NCI-H1092 (cell line): ENCODE measurements at places on chromosomes 12 and 14.

DNA sequence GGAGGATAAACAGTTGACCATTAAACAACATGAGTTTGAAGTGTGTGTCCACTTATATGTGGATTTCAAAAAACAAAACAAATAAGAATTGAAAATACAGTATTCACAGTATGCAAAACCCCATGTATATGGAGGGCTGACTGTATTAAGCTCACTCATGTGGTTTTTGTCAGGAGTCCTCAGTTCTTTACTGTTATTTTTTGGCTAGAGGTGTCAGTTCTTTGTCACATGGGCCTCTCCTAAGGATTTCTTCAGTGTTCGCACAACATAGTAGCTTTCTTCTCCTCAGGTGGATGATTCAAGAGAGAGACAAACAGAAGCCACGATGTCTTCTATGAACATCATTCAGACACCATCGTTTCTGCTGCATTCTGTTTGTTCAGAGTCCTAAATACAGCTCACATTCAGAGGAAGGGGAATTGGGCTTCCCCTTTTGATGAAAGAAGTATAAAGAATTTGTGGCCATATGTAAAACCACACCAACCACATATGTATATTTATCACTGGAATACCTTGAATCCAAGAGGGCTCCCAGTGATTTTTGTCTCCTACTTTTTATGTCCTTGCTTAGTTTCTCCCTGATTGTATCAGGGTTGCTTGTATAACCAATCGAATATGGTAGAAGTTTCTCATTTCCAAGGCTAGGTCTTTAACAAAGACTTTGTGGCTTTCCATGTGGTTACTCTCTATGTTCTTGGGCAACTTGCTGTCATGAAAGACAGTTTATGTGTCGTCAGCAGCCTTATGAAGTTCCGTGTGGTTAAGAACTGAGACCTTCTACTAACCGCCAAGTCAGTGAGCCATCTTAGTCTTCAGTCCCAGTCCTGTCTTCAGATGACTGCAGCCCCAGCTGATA, 18.9 kb downstream of the MNAT1 start:
- DNase-seq = no peak

- peak; percentile 22 for DNase-seq
Observed at GRCh38 chr14:94748667-94749347, 21.1 kb downstream of the GSC start.

DNA sequence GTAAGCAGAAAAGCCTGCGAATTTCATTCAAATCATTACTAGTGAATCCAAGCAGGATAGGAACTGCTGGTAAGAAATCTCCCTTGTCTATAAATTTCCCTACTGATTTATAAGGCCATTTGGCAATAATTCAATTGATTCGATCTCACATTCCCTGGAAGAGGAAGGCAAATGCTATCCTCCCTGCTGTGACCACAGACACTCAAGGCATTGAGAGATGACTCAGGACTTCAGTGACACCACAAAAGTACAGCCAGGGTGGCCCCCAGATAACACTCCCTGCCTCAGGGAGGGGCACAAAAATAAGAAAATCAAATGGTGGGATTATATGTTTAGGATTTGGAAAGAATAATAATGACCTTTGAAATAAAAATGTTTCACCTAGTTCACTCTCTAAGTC, 162.7 kb downstream of the GRIP1 start:
- DNase-seq = no peak

DNA sequence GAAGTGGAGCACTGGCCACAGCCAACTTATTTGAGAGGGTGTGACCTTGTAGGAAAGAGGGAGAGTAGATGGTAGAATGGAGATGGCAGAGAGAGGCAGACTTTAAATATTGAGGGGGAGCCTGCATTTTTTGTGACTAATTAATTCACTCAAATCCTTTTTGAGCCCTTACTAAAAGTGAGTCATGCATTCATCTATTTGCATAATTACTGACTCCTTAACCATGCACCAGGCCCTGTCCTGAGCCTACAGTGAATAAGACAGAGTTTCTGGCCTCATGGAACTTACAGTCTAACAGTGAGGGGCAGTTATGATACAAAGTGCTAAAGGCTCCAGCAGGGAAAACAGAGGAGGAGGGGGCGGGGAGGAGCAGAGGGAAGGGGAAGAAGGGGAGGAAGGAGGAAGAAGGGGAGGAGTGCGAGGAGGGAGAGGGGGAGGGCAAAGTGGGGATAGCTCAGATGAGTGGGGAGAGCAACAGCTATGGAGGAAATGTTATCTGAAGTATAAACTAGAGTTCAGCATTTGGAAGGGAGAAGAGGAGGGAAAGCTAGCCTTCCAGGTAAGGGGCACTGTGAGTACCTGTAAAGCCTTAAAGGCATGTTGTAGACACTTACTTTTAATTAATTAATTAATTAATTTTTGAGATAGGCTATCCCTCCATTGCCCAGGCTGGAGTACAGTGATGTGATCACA, 7.5 kb upstream of the CTDSP2 start:
- no peak for DNase-seq

DNA sequence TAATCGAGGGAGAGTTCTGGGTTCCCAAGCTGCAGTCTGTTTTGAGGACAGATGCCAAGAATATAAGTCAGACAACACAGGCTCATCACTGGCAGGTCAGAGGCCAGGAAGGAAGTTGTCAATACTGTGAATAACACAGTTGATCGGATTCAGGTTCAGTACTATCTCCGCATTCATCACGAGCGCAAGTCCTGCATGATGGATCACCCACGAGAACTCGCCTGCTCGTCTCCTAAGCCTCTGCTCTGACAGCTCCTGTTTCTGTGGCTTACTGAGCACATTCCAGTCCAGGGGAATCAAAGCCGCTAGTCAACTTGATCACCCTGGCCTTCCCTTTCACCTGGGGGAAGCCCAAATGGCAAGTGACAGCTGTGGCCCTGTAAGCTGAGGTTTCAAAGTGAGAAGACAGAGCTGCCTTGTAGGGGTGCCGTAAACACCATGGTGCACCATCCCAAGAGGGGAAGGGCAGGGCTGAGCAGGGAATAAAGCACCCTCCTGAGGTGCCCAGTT, 60.1 kb upstream of the DICER1 start:
- no peak for DNase-seq

GRCh38 chr12:6262623-6263022, 47.9 kb upstream of the PLEKHG6 start:
- no peak for DNase-seq

DNA sequence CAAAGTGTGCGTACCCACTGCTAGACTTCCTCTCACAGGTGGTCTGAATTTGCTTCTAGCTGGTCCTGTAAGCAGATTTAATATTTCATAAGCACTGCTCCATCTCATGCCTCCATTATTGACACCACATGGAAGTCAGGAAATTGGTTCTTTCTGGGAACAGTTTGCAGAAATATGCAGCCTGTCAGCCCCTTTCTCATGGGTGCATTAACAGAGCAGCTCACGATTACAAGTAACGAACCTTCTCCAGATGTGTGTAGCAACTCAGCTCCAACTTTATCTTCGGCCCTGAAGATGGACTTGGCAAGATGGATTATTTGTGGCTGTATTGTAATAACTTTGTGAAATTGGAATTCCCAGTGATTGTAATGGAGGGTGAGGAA, 214.5 kb upstream of the DDHD1 start:
- no peak for DNase-seq

DNA sequence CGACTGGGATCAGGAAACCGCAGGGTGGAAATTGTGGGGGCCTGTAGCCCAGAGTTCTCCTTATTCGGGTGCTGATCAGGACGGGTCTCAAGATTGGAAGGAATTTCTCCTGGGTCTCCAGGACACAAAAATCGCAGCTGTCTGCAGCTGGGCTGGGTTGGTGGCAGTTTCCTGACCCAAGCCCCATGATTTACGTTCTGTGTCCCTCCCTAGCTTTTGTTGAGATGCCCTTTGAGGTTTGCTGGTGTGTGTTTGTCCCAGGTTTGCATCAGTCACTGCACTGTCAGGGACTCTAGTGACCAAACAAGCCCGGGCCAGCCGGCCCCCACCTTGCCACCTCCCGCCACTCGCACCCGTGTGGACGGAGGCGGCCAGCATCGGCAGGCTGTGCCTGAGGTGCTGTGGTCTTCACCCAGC, 89.5 kb downstream of the FBXL14 start:
- DNase-seq = no peak

DNA sequence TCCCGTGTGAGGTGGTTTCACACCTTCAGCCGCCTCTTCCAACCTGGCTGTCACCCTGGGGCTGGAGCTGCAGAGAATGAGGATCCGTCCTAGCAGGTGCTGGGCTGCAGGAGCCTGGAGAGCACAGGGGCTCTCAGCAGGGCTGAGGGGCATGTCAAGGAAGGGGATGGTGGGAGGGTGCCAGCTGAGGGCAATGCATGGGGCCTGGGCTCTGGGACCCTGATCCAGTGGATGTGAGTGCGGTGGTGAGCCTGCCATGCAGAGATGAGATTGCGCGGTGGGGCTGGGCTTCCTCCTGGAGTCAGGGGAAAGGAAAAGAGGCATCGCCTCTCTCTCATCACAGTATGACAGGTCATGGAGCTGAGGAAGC, 31.5 kb downstream of the ANAPC7 start:
- DNase-seq = no peak

DNA sequence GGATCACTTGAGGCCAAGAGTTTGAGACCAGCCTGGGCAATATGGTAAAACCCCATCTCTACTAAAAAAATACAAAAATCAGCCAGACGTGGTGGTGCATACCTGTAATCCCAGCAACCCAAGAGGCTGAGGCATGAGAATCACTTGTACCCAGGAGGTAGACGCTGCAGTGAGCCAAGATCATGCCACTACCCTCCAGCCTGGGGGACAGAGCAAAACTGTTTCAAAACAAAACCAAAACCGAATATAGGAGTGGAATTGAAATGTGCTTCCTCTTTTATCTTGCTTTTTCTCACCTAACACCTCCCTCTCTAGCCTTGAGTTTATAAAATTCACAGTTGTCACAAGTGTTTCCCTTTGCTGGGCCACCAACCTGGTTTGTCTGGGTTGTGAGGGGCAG, 181.9 kb downstream of the PAH start:
- DNase-seq = no peak

DNA sequence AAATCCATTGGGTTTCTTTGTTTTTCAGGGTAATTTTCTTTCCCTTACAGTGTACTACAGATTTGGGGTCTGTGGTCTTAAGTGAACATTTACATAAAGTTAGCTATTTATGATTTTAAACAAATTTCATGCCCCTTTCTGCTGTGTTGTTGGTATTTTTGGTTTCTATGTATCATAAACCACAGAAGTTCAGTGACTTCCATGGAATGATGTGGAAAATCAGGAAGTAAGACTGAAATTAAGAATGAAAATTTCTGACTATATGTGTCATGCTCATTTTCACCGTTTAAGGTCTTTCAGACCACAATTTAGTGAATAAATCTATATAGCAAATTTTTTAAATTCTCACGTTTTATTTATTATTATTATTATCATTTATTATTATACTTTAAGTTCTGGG, 31.7 kb downstream of the ETV6 start:
- DNase-seq = no peak

- no peak for DNase-seq
Observed at GRCh38 chr12:20096430-20096829, 271.9 kb upstream of the PDE3A start.

DNA sequence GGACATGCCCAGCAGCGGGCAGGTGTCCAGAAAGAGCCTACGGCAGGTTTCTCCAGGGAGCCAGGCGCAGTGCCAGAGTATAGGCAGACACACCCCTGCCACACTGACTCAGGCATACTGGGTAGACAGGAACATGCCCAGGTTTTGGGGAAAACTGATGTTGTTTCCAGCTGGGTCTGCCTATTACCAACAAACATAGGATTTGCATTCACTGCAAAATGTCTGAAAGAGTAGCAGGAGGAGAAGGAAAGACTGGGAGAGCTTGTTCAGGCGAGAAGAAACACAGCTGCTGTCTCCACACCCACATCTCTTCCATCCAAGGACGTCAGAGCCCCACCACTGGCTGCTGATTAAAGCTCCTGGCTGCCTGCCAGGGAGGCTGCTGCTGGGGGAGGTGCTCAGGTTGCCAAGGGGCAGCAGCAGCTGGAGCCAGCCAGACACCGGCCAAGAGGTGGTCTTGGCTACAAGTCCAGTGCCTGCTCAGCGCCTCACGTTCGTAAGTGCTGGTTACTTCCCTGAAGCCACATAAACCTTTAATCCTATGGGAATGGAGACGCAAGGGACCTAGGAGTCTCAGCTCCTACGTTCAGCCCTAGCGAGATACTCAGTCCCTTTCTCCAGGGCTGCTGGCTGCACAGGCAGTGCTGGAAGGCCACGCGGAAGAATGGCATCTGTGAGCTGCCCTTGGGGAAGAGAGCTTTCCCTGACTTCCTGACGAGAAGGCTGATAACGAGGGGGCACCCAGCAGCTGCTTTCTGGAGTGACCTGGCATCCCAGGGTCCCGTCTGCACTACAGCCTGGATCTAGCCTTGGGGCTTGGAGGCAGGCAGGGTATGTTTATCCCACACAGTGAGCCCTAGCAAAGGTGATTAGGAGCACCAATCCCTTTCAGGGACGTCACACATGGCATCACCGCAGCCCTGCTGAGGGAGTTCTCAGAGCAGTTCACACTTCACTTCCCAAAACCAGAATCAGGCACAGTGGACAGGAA, 58.1 kb downstream of the PLEKHG3 start:
- DNase-seq = peak; percentile 96

DNA sequence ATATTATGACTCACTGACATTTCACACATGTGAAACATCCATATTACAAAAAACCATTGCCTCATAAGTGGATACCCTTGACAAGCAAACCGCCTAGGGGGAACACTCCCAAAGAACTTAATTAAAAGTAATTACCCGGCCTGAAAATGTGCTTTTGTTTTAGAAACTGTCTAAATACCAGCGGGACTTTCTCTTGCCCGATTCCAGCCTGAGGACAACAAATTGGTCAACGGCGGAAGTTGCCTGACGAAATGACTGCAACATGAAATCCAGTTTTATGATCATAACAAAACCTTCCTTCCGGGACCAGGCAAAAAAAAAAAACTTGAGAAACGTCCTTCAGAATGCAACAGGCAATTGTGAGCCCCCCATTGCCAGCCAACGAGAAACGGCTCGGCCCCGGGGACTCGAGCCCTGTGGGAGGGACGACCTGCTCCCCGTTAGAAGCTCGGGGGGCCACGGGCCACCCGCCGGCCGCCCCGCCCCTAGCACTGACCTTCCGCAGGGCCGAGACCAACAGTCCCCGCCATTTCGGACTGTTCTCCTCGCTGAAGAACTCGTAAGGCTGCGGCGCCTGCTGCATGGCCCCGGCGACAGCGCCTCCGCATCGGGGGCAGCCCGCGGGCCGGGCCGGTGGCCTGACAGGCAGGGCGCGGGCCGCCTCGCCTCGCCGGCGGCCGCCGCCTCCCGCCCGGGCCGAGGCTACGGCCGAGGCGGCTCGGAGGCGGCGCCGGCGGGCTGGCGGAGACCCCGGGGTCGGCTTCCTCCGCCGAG, 490 bp downstream of the SOS2 start:
- peak; percentile 8 for DNase-seq

DNA sequence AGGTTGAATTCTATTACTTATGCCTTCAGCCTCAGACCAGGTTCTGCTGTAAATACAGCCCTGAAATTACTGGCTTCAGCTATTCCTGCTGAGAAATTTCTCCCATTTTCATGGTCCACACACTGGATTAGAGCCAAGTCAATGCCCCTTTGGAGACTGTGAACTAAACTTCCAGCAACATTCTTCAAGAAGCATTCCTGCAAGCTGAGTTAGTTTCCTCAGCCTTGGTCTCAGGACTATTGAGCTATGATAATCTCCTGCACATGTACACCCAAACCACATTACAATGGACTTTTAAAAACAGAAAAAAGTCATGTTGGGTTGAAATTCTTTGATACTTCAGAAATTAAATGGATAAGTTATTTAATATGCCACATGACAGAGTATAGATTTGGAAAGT, 58.0 kb upstream of the AVPR1A start:
- no peak for DNase-seq
